ENCODE measurements at places on chromosomes 3 and 15.

DNA sequence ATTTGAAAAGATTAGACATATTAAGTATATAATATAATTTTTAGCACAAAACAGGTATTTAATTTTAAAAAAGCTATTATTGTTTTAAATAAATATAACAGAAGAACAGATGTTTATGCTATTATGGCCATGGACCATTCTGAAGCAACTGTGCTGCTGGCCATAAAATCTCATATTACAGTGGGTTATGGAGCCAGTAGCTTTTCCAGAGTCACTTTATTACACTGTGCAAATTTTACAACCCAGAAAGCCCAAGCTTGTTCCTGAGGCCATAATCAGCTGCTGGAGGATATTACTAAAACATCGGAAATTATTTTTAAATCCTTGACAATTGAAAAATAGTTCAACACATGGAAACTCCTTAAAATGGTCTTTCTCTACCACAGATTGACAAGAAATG, 557.3 kb upstream of the KCNMB2 start:
- no peak for DNase-seq

- no peak for DNase-seq
Observed at GRCh38 chr15:47839233-47839825, 122.0 kb downstream of the SEMA6D start.

GRCh38 chr3:111747490-111747889, 111.6 kb upstream of the PHLDB2 start:
- no peak for DNase-seq

DNA sequence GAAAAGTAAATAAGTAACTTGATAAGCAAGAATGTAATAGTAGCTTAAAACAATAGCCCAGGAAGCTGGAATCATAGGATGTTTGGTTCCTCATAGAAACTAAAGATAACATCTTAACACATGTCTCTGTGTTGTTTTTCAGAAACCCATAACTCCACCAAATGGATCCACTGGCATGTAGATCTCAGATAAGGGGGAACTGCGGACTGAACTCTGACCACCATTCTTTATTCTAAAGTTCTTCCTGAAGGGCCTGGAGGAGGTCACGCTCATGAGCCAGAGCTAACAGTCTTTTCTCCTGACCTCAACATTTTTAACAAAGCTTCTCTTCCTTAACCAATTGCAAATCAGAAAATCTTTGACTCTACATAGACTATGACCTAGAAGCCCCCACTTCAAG, 101.9 kb downstream of the SOX14 start:
- DNase-seq: no peak

- no peak for DNase-seq
Observed at GRCh38 chr15:57348081-57348480, 28.2 kb upstream of the CGNL1 start.

DNA sequence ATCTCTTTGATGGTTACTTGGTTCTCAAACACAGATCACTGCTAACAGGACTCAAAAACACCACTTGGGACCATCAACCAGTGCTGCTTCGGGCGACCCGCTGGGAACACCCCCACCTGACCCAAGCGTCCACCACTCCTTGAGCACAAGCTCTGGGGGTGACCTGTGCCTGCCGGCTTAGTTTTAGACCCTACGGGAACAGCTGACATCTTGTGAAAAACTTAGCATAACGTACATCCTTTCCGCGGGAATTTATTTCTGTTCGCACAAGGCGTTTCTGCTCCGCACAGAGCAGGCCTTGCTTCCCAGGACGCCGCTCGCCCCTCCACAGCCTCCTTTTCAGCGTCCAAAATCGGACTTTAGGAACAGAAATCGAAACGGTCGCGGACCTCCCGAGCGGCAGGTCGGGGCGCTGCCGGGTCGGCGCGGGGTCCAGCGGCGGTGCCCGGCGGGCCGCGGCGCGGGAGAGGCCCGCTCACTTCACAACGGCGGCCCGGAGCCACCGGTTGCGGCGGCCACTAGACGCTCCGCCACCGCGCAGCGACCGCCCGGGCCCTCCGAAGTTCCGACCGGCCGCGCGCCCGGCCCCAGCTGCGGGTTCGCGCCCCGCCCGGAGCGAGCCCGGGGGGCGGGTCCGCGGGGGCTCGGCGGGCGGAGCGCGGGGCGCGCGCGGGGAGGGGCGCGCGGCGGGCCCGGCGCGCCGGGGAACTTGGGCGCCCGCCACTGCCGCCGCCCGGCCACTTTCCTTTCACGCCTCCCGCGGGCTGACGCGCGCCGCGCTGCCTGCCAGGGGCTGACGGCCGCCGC, 959 bp downstream of the SFMBT1 start:
- DNase-seq: peak; percentile 68

GRCh38 chr15:51727141-51727897, 10.1 kb downstream of the LYSMD2 start:
- DNase-seq: no peak

DNA sequence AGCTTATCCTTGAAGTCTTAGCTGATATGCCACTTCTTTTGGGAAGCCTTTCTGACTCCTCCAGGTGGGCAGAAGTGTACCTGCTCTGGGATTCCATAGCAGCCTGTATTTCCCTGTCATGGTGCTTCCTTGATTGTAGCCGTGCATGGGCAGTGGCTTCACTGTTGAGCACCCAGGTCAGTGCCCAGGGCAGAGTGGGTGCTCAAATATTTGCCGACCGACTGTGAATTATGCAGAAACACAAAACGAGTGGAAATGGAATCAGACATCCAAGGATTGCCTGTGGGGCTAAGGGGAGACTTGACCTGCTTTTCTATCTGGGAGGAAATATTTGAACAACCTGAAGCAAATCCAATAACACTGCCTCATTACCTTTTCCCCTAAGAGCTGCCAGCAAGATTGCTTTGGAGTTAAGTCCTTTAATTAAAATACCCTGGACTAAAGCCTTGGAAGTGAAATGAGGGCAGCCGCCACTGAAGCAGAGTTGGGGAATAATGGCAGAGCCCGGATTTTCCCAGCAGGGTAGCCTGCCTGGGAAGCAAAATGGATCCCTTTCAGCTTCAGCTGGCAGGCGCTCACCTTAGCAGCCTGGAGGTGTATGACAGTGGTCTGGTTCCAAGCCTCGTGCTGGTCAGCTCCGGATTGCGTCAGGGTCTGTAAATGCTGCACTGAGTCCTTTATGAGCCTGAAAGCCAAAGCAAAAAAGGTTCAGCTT, 14.9 kb downstream of the ACOX2 start:
- DNase-seq: no peak

- DNase-seq: no peak
Observed at GRCh38 chr15:82934100-82934880, 18.2 kb downstream of the HOMER2 start.

- DNase-seq: no peak
Observed at GRCh38 chr3:163601426-163601825, 1476.9 kb downstream of the SI start.

GRCh38 chr3:79039192-79039591, 728.6 kb downstream of the ROBO1 start:
- no peak for DNase-seq

GRCh38 chr15:65318870-65319356, 14.4 kb downstream of the RNU5B-1 start:
- peak; percentile 82 for DNase-seq

DNA sequence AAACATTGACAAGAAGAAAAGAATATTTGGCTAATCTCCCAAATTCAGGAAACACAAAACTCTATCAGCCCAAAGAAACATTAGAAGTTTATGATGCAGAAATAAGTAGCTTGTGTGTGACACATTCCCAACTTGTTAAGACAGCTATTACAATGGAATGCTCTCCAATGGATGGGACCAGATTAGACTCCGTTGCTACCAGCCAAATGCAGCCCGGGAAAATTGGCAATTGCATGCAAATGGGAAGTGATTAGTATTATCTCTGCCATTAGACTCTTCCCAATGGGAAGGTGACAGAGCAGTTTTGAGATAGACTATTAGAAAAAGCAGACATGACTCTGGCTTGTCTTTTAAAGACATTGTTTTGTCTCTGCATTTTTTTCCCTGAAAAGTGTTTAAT, 37.4 kb upstream of the KCNMB2 start:
- DNase-seq: no peak

DNA sequence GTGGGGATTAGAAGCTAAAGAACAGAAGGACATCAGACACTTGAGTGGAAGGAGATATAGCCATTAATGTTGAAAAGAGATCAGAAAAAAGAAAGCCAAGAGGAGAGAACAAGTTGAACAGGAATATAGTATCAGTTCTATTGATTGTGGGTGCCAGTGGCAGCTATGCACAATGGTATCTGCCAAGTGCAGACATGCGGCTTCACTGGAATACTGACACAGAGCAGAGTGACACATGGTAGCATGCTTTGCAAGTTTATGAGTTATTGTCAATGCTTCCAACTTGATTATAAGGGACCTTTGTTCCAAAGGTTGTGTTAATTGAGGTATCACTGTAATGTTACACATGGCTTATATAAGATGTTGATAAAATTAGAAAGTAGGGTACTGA, 42.0 kb upstream of the TP63 start:
- DNase-seq: no peak

GRCh38 chr15:42736178-42736792, 643 bp downstream of the CDAN1 start:
- DNase-seq: peak; percentile 43

DNA sequence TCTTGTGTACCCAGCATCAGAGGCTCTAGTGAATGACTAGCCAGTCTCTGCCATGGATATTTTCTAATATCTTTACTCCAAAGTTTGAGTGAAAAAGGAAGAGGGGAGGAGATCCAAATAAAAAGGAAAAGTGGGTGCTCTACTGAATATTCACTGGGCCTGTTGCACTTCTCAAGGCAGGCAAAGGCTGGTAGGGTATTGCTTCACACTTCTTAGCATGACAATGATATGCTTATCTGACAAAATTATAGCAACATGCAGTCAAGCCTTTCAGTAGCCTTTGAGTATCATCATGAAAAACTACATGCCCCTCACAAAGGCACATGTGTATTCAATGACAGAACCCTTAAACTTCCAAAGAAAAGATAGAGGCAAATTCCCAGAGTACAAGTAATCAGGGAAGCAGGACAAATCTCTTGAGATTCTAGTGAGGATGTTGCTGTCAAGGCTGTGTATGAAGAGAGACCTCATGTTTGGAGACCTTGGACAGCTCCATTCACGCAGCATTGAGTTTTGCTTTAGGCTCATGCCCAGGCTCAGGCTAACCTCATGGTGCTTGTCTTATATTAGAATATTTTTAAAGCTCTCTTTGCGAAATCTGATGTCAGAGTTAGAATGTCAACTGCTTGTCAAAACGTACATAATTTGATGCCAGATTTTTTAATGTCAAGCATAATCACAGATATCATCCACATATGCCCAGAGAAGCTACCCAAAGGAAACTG, 506.9 kb downstream of the OCA2 start:
- DNase-seq: no peak

DNA sequence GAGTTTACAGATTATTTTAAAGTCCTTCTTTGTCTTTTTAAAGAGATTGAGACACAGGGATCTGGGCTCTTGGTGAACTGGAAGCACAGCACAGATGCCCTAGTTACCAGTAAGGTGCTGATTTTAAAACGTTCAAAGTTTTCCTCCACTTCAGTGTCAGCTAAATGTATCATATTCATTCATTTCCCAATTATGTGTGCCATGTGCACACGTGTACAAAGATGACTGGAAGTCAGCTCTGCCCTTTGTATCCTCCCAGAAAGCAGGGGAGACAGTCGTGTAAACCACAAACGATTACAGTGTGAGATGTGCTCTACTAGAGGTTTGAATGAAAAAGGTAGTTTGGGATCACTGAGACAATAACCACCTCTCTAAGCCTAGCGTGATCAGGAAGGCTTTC, 730 bp downstream of the ZKSCAN7 start:
- DNase-seq: no peak

GRCh38 chr3:101513419-101513986, 491 bp upstream of the SENP7 start:
- DNase-seq: no peak

DNA sequence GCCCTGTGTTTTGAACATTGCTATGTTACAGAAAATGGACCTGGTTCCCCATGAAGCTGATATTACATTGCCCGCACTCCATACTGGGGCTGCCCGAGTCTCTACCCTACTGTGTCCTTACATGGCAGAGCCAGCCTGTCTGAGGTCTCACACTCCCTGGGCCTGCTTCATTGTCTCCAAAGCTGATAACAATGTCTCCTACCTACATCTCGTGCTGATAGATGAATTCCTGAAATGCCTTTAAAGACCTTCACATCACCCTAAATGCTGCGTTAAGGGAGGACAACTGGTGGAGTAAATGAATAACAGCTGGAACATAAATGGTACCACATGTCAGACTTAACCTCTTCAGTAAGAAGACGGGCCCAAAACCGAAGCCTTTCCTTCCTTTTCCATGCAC, 62.9 kb upstream of the PTX3 start:
- no peak for DNase-seq

DNA sequence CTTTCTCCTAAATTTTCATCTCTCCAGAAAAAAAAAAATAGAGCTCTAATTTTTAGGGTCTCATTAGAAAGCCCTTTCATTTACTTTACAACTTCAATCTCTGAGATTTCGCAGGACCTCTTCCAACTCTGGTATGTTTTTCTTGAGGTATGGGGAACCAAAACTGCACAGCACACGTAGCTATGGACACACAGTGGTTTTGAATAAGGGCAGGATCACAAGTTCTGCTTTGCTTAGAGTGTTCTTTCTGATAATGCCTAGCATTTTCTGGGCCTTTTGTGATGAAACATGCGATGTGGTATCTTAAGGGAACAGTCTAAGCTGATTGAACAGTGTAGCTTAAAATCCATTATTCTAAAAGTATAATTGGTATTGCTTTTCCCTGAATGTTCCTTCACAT, 25.3 kb downstream of the ZNF592 start:
- no peak for DNase-seq

DNA sequence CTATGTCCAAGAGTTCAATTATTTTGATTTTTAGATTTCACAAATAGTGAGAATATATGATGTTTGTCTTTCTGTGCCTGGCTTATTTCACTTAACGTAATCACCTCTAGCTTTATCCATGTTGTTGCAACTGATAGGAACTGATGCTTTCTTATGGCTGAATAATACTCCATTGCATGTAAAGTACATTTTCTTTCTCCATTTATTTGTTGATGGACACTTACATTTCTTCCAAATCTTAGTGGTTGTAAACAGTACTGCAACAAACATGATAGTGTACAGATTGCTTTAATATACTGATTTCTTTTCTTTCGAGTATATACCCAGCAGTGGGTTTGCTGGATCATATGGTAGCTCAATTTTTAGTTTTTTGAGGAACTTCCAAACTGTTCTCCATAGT, 600.6 kb upstream of the SEMA6D start:
- no peak for DNase-seq

All from activated T-cell treated with anti-CD3 and anti-CD28 coated beads, Interleukin-2, amount 50 U/mL, for 48 hours (primary cell).